ENCODE measurements at places on chromosomes 12 and 14. TPM values are rescaled to one million over a fixed set of nuclear protein-coding genes. Genes with fewer than 3 reads are reported as not detected.

DNA sequence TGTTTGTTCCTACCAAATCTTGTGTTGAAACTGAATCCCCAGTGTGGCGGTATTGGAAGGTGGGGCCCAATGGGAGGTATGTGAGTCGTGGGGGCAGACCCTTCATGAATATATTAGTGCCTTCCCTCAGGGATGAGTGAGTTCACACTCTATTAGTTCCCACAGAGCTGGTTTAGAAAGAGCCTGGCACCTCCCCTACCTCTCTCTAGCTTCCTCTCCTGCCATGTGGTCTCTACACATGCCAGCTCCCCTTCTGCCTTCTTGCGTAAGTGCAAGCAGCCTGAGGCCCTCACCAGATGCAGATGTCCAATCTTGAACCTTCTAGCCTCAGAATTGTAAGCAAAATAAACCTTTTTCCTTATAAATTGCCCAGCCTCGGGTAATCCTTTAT, 105.8 kb downstream of the SPTSSA start:
- peak; percentile 28 for DNase-seq

DNA sequence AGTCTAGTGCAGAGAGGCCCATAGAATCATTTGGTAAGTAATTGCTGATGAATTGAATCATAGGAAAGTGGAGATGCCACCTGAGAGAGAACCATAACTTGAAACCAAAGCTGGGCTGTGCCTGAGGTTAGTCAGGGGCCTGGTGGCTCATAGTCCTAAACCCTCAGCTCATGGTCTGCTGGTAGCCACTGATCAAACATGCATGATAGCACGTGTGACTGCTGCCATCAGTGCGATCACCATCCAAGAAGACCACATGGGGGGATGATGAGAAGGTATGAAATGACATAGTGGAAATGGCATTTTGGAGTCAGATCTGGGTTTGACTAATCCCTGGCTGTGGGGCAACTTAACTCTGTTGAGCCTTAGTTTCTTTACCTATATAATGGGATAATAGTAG, 190.5 kb downstream of the CACNA1C start:
- peak; percentile 60 for DNase-seq

GRCh38 chr12:10031321-10031720, 839 bp downstream of the CLEC9A start:
- DNase-seq = peak; percentile 75

DNA sequence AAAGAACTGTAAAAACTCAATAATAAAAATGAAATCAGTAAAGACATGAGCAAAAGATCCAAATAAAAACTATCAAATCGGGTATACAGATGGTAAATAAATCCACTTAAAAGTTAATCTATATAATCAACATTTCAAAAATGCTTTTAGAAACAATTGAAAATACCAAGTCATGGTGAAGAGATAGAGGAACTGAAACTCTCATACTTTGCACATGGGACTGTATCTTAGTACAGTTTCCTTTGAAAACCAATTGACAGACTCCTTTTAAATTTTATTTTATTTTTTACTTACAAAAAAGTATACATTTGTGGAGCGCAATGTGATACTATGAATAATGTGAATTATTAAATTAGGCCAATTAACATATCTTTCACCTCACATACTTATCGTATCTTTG, 98.6 kb upstream of the FAR2 start:
- no peak for DNase-seq

- no peak for DNase-seq
Observed at GRCh38 chr12:95953000-95953399, 9.9 kb downstream of the AMDHD1 start.

DNA sequence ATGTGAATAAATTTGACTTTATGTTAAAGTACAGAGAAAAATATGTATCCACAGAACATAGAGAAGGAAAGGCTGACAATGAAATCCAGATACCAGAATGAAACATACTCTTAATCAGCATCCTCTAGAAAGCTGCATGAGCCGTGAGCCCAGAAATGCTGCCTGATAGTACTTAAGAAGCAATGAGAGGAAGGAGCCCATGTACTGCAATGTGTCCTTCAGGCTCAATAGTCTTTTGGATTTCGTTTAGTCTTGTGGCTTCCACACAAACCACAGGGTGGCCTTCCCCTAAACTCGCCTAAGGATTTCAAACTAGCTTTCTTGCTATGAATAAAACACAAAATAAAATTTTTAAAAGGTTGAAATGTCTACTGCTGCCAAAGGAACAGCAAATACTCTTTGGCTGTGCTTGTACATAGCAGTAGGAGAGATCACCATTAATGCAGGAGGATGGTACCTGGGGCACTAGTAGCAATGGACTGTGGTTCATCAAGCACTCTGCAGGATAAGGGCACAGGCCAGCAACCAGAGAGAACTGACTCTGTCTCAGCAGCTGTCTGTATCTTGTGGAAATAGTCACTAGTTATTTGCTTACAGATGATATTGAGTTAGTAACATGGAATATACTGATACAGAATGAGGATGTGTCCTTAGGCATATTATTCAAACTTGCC, 988.3 kb upstream of the LRFN5 start:
- DNase-seq = no peak

GRCh38 chr14:68800390-68800789, 7.5 kb upstream of the ZFP36L1 start:
- DNase-seq = peak; percentile 36

- DNase-seq = peak; percentile 66
Observed at GRCh38 chr12:53325511-53326061, 4.2 kb upstream of the AAAS start.

DNA sequence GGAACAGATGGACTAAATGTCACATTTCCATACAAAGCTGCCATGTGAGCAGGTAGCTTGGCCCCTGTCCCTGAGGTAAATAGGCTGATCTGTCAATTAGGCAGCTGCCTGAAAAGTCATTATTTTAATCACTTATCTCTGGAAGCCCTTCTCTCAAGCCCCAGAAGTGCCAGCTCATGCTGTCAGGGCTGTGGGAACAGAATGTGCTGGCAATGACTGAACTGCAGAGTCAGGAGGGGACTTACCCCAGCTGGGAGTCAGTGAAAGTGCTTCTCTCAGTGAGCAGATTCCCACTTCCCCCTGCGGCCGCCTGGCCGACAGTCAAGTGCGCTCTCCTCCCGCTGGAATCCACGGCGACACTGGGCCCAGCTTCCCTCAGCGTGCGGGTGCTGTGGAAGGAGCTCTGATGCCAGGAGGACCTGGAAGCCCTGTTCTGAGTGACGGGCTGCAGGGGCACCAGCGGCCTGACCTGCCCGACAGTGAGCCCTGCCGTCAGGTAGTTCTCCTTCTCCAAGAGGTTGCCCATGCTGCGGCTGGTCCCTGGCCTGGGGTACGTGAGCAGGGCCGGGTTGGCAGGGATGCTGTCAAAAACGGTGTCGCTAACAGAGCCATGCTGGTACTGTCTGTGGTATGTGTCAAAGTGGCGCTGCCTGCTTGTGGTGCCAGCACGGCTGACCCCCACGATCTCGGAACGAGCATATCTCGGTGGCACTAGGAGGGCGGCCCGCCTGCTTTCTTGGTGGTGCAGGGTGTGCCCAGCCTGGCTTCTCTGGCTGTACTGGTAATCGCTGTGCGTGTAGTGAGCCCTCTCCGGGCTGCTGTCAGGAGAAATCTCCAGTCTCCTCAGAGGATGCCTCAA, 18.7 kb downstream of the PKP2 start:
- DNase-seq = peak; percentile 9

- no peak for DNase-seq
Observed at GRCh38 chr14:77837926-77838325, 38.0 kb downstream of the ADCK1 start.

- no peak for DNase-seq
Observed at GRCh38 chr12:113740699-113741098, 225.4 kb downstream of the RBM19 start.

GRCh38 chr12:130097342-130097741, 64.9 kb upstream of the FZD10 start:
- DNase-seq = no peak

GRCh38 chr12:41367726-41368405, 179.7 kb downstream of the PDZRN4 start:
- DNase-seq = peak; percentile 14

DNA sequence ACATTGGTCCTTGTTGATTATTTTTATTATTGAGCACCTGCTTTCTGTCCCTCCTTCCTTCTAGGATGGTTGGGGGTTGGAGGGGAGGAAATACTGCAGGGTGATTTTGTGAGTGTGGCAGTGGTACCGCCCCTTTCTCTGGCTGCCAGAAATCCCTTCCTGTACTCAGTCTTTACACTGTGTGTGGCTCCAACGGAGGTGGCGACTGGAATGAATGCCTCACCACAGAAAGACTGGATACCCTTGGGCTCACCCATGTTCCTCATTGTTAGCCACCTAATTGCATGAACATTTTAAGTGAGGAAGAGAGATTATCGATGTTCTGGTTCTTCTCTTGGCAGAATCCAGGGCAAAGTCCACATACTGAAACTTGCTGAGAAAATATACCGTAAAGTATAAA, 272.0 kb upstream of the E2F7 start:
- no peak for DNase-seq

DNA sequence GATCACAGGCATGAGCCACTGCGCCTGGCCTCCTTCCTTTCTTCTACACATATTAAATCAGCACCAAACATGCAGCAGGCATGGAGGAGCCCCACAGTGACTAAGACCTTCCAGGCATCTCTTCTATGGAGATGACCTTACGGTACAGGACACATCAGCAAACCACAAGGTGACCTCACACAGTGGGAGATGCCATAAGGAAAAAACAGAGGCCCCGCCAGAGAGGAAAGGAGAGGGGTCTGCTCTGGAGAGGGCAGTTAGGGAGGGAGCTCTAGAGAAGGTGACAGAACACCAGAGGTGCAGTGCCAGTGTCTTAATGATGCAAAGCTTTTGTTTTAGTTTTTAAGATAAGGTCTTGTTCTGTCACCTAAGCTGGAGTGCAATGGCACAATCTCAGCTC, 81.1 kb upstream of the ESRRB start:
- DNase-seq = no peak

DNA sequence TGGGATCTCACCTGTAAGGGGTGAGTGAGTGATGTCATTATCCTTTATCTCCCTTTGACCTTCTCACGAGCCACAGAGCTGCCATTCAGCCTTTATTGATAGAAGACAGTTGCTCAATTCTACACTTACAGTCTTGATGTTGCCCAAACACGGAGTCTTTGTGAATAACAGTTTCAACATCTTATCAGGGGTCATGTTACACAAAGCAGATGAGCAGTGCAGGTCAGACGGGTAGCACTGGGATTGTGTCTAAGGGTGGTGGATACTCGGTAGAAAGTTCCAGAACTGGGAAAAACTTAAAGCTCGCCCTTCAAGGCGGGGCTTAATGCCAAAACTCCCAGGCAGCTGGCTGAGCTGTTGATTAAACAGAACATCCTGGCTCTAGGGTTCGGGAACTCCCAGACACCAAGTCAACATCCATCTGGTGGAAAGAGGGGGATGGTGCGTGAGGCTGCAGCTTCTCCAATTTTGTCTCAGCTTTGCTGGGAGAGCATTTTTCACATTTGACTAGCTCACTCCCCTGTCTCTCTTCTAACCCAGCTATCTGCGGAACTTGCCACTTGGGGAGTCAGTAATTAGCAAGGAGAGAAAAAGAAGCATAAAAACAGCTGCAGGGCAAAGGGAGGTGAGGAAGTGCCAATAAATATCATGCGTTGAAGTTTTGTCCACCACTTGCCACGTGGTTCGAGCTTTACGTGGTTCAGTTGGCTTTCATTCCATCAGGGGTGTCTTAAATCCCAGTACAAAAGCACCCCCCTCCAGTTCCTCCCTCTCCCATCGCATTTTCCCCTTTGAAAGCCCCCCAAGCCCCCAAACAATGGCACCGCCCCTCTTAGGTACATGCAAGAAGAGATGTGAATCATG, 31.0 kb downstream of the FOXN4 start:
- DNase-seq = peak; percentile 40

- DNase-seq = no peak
Observed at GRCh38 chr12:3795066-3795465, 42.2 kb upstream of the CRACR2A start.

GRCh38 chr12:25904442-25904841, 54.0 kb upstream of the RASSF8 start:
- DNase-seq = peak; percentile 70

DNA sequence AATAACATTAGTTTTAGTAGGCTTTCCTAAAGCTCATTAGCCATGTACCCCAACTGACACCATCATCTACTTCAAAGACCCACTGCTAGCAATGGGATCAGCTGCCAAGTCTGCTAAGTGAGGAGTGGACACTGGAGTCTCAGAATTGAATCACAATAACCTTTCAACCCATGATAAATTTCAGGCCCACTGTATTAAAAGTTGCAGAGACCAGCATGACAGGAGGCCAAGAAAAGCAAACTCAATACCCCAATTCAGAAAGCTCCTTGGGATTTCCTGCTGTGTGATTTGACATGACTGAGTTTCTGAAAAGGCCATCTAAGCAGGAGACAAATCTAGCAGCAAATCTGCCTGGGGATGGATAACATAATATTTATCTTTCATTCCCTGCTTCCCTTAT, 320.7 kb downstream of the NELL2 start:
- no peak for DNase-seq

DNA sequence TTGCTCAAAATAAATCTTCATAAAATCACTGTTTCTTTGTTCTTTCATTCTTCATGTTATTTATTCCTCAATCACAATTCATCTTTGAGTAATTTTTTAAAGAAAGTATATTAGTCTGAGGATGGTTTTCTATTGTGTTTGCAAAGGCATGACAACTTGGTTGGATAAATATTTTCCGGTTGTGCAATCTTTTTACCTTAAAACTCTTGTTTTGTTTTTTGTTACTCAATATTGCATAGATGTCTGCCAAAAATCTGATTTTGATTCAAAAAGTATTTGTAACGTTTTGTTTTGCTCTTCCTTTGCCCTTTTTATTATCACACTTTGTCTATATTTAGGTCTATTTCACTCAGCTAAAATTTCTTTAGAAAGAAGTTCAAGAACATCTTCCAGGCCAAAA, 86.2 kb upstream of the SYT1 start:
- peak; percentile 45 for DNase-seq

DNA sequence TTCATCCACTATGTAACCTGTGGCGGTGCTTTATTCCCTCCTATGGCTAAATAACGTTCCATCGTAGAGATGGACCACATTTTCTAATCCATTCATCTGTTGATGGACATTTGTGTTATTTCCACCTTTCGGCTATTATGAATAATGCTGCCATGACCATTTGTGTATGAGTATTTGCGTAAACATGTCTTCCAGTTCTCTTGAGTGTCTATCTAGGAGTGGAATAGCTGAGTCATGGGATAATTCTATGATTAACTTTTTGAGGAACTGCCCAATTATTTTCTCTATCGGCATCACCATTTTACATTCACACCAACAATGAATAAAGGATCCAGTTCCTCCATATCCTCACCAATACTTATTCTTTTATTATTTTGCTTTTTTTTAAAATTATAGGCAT, 261.9 kb upstream of the SFSWAP start:
- DNase-seq = no peak

- DNase-seq = no peak
Observed at GRCh38 chr12:43318021-43318420, 234.0 kb downstream of the ADAMTS20 start.

Gene CNOT2
- 74.3 TPM for total RNA-seq

Gene GPR132
- total RNA-seq = not detected

Gene SYCP3
- total RNA-seq = not detected

Gene LRRC10
- not detected for total RNA-seq

Gene SBNO1
- total RNA-seq = 19.1 TPM

Gene REP15
- 0.54 TPM for total RNA-seq

Gene GARIN6
- not detected for total RNA-seq

Gene EML5
- total RNA-seq = not detected

Gene PDE3A
- 0.43 TPM for total RNA-seq

Gene LYZ
- not detected for total RNA-seq

Gene MYH6
- not detected for total RNA-seq

Gene KRT6A
- not detected for total RNA-seq

Gene KERA
- not detected for total RNA-seq

Gene CDCA3
- 19.6 TPM for total RNA-seq

Gene PRB4
- total RNA-seq = not detected

Gene C12orf57
- 261 TPM for total RNA-seq

Gene DEGS2
- not detected for total RNA-seq

Gene BDKRB2
- 14.4 TPM for total RNA-seq

Gene SLC2A3
- 72.5 TPM for total RNA-seq

Data from GM23248 (cell line).